ENCODE measurements at places on chromosomes 5 and 9. TPM values are rescaled to one million over a fixed set of nuclear protein-coding genes. Genes with fewer than 3 reads are reported as not detected.

DNA sequence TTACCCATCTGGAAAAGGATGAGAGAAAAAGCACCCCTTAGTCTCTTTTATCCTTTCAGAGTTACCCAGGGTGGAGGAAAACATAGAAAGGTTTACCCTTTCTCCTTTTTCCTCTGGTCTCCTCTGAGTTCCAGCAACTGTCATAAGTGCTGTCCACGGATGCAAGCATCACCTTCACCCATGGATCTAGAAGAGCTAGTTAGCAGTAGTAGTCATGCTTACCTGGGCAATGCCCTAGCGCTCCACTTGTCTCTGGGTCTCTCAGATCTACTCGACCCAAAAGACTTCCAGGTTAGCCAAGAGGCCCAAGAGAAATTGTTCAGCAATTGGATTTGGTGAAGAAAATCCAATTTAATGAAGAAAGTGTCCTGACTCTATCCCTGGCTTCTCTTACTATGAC lies 656.2 kb upstream of the PTPRD start:
- DNase-seq = no peak

DNA sequence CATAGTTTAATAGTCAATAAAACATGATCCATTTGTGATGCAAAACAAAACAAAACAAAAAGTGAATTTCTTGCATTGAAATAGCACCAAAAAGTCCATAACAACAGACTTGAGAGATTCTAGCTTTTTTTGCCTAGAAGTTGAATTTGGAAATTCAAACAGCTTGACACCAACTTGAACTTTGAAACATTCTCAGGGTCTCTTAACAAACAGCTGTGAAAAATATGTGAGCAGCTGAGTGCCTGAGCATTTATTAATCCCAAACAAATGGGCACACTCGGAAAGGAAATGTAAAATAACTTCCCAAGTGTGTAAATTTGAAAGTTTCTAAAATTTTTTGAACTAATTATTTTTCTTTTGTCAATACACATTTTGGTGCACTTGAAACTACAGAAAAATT lies 56.0 kb upstream of the HMHB1 start:
- peak; percentile 79 for DNase-seq

Gene HTR4
- total RNA-seq = not detected

Gene SCGB3A2
- total RNA-seq = 5.8 TPM

DNA sequence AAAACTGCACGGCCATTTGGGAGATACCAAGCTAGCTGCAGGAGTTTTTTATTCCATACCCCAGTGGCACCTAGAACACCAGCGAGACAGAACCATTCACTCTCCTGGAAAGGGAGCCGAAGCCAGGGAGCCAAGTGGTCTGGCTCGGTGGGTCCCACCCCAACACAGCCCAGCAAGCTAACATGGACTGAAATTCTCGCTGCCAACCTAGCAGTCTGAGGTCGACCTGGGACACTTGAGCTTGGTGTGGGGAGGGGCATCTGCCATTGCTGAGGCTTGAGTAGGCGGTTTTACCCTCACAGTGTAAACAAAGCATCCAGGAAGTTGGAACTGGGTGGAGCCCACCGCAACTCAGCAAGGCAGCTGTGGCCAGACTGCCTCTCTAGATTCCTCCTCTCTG lies 108.9 kb upstream of the CHD1 start:
- DNase-seq = no peak

DNA sequence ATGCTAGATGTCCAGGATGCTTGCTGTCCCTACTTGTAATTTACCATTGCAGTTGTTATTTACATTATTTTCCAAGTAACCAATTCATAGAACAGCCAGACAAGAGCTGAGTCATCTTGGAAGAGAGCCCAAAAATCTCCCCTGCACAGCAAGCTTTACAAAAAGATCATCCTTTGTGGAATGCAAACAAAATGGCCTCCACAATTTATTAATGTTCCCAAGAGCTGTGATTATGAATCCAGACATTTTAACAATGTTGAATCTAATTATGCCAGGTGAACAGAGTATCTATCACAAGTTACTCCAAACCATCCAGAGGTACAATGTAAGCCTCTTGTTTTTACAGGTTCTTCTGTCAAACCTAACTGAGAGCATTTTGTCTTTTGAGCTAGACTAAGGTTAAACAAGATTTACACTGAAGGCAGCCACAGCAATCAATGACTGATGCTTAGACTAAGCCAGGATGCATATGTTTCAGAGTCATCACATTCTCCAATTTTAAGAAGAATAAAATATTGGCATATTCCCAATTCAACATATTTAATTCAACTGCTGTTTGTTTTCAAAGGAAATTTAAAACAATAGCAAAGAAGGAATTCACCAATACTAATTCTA lies 95.3 kb upstream of the SLC12A2 start:
- peak; percentile 78 for DNase-seq

- no peak for DNase-seq
Measured at GRCh38 chr5:38119836-38120235, 138.5 kb upstream of the EGFLAM start.

DNA sequence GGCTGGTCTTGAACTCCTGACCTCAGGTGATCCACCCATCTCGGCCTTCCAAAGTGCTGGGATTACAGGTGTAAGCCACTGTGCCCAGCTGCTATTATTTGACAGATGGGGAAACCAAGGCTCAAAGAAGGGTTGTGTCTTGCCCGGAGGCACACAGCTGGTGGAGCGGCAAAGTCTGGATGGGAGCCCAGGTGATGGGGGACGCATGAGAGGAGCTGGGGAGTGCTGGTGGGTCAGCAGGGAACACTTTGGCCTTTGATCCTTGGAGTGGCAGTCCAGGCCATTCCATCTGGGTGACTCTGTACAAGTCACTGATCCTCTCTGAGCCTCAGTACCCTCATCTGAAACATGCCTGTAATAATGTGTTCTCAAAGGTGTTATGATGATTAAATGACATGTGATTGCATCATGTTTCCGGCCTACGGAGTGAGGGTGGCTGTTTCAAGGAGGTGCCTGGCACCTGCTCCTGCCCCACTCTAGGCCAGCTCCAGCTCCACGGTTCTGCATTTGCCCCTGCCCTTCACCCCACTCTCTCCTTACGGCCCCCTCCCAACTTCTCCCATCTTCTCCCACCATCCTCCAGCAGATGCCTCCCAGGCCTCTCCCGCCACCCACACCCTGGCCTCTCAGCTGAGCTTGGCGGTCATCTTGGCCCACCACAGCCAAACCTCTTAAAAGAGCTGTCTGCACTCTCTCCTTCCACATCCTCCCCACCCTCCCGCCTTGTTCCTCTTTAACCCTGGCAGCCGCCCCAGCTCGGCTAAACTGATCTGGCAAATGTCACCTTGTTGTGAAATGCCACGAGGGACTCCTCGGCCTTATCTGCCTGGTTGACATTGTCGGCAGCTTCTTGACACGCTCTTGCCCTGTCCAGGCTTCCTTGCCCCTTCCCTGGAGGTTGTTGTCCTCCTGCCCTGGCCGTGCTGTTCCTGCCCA lies 5.5 kb upstream of the DBN1 start:
- peak; percentile 66 for DNase-seq

Gene RNF183
- 0.21 TPM for total RNA-seq

Gene CBY3
- total RNA-seq = not detected

Gene MLANA
- not detected for total RNA-seq

Gene CCDC192
- total RNA-seq = 0.31 TPM

GRCh38 chr9:123344192-123344949 lies 11.6 kb upstream of the CRB2 start:
- no peak for DNase-seq

Gene LTC4S
- total RNA-seq = not detected

Gene RUSC2
- 37.5 TPM for total RNA-seq

Gene RPP25L
- total RNA-seq = 15.3 TPM

Gene CACNA1B
- total RNA-seq = 0.41 TPM

GRCh38 chr9:20865347-20865746 lies 166.1 kb downstream of the HACD4 start:
- no peak for DNase-seq

DNA sequence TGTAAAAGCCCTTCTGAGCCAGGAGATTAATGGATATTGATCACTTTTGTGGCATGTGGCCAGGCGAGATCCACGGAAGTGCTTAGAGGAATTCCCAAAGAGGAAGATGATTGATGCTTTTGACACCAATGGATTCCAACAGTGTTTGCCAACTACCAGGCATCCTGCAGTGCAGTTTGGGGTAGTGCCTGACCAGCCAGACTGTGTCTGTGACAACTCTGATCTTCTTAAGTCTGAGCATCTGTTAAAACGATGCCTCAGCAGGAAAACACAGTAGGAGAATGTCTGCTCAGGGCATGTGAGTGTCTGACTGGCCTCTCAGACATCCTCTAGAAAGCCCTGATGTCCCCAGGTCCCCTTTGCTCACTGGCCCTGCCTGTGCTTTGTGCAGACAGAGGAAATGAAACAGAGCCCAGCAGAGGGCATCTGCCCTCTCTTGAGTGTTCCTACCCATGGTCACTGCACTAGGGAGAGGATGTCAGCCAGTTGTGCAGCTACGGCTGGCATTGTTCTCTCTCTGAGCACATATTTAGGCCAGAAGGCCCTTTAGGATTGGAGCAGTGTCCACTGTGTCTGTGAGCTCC lies 57.0 kb downstream of the TRPC7 start:
- no peak for DNase-seq

DNA sequence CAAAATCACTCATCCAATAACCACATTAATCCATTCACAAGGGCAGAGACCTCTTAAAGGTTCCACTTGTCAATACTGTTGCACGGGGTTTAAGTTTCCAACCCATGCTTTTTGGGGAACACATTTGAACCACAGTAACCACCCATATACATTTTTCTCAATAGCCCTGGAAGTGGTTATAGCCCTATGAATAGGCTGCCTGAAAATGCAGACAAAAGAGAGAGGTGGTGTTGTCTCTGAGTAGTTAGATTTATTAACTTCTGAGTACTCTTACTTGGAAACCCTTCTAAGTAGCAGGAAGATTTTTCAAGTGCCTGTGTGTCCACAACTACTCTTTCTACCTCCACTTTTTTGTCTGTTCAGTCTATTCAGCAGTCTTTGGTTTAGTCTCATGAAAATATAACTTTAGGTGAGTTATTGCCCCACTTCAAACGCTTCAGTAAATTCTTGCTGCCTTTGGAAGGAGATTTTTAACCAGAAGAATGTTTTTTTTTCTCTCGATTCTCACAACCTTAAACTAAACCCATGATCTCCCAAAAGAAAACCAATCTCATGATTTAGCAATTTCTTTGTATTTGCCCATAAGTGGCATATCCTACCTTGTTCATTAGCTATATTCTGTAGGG lies 42.6 kb downstream of the ARHGEF28 start:
- DNase-seq = no peak

DNA sequence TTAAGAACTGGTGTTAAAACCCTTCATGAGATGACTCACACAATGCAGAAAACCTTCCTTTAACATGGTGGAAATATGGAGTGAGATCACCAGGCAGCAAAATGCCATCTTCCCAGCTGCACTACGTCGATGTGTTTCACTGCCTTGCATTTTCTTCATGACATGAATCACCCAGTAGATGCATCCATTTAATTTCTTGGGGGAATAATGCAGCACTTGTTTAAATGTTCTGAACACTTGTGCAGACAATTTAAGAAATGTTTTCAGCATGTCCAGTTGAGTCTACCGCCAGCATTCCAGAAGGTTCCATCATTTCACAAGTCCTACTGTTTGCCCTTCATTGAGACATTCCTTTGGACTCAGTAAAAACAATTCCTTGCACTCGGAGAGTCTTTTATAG lies 81.6 kb downstream of the ADAMTS16 start:
- DNase-seq = peak; percentile 25

GRCh38 chr5:151739939-151740335 lies 18.5 kb downstream of the ATOX1 start:
- DNase-seq = no peak

Gene MOB3B
- total RNA-seq = 4.2 TPM

GRCh38 chr9:133210202-133210532 lies 1.1 kb upstream of the OBP2B start:
- no peak for DNase-seq

DNA sequence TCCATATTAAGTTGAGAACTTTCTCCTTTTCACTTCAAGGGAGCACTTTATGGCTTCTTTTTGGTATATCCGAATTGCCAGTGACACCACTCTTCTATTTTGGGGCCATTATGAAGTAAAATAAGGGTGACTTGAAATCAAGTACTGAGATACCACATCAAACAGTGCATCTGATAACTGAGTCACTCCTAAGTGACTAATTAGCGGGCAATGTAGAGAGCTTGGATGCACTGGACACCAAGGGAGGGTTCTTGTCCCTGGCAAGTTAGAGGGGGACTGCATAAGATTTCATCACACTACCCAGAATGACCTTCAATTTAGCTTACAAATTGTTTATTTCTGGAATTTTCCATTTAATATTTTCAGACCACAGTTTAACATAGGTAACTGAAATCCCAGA lies 813.9 kb upstream of the CDH10 start:
- DNase-seq = no peak

Gene IFNE
- not detected for total RNA-seq

- DNase-seq = no peak
Measured at GRCh38 chr5:99936911-99937310, 598.3 kb upstream of the FAM174A start.

DNA sequence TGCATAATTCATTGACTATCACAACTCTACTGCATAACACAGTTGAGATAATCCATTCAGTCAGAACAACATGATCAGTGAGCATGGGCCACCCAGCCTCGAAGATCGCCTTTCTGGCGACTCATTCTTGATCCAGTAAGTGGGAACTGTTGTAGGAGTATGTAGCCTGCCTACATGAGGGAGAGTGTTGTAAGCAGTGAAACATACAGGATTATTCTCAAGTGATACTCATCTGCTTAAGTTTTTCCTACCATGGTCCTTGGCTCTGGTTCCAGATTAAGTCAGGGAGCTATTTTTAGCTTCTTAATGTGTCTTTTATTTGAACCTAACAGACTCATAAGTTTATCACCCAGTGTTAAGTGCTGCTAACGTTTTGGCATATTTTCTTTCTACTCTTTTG lies 44.0 kb downstream of the TNPO1 start:
- peak; percentile 22 for DNase-seq

GRCh38 chr5:54993318-54993717 lies 7.9 kb upstream of the ESM1 start:
- DNase-seq = no peak

Gene NFIB
- total RNA-seq = 161 TPM

All from tongue (tissue), 3 donors.